ENCODE measurements at places on chromosomes 3 and 15.
A peak's percentile ranks its signal among the peaks of the same experiment; 100 is the strongest.

DNA sequence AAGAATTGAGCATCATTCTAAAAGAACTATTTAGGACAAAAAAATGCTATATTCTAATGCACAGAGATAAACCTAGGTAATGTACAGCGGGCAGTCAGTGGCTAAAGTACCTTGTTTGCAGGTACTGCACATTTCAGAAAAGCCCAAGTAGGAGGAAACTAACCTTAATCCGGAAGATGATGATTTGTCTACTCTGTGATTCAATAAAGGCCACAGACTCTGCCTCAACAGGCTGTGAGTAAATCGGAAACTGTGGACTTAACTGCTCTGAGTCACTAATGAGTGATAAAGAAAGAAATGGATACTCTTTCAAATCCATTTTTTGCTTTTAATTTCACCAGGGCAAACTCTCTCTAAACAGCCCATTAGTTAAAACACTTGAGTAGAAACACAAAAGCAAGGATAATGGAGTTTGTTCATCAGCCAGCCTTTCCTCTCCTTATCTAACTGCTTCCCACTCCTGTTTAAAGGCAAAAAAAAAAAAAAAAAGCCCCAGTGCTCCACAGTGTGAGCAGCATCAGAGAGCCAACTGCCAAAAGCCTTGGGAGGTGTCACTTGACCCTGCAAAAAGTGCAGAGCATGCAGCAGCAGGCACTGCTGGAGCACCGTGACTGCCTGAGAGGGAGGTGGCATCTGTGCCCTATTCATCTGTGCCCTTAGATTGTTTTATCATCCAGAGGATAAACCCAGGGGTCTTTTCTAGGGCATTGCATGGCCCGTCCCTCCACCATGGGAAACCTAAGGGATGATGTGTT, 187.7 kb downstream of the SATB1 start:
- DNase-seq, result no peak

- DNase-seq, result no peak
Observed at GRCh38 chr3:4045756-4046155, 246.5 kb downstream of the LRRN1 start.

DNA sequence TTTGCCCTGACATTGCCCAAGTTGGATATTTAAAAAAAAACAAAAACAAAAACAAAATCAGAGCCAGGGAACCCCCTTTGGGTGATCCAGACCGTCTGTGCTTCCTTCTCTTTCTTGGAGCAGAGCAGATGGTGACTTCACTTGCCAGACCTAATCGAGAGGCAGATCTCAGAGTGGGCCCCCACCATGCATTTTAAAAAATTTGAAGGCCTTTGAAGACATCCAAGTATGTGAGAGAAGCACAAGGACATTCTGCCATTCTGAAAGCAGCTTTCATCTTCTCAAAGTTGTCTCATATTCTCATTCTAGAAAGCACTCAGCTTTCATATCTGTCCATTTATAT, 93.3 kb downstream of the SV2B start:
- DNase-seq, result no peak

- no peak for DNase-seq
Observed at GRCh38 chr3:189766416-189766815, 135.2 kb downstream of the TP63 start.

- peak; percentile 30 for DNase-seq
Observed at GRCh38 chr3:52444860-52445793, at the start of gene SEMA3G. SEMA3G (minus strand) TSS chr3:52445103; CDS start chr3:52445027, 76 bp downstream.

- no peak for DNase-seq
Observed at GRCh38 chr15:95468820-95469219, 861.7 kb upstream of the NR2F2 start.

- no peak for DNase-seq
Observed at GRCh38 chr3:114528517-114528916, 234.7 kb downstream of the TIGIT start.

GRCh38 chr3:32340039-32340438, 51.6 kb upstream of the CMTM7 start:
- no peak for DNase-seq

GRCh38 chr3:119376758-119377157, 82.6 kb downstream of the ARHGAP31 start:
- DNase-seq, result no peak

DNA sequence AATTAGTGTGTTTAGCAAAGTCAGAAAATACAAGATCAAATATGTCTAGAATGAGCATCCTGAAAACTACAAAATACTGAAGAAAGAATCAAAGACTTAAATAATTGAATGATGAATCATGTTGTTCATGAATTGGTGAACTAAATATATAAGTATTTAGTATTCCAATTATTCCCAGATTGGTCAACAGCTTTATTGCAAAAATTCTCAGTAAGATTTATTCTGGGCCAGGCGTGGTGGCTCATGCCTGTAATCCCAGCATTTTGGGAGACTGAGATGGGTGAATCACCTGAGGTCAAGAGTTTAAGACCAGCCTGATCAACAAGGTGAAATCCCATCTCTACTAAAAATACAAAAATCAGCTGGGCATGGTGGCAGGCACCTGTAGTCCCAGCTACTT, 250.0 kb upstream of the NECTIN3 start:
- no peak for DNase-seq

DNA sequence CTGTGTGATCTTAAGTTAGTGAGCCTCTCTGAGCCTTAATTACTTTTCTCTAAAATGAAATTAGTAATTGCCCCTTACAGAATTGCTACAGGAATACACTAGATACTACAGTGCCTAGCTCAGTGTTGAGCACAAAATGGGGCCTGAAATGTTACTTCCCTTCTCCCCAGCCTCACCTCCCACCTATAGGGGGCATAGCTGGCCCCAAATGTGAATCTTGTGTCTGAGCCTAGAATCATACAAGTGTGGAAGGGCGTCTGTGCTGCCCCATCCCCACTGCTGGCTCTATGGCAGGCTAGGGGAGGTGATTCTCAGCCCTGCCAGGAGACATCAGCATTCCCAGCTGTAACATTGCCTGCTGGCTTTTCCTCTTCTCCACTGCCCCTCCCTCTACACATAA, 42.7 kb downstream of the IFT122 start:
- DNase-seq, result no peak

DNA sequence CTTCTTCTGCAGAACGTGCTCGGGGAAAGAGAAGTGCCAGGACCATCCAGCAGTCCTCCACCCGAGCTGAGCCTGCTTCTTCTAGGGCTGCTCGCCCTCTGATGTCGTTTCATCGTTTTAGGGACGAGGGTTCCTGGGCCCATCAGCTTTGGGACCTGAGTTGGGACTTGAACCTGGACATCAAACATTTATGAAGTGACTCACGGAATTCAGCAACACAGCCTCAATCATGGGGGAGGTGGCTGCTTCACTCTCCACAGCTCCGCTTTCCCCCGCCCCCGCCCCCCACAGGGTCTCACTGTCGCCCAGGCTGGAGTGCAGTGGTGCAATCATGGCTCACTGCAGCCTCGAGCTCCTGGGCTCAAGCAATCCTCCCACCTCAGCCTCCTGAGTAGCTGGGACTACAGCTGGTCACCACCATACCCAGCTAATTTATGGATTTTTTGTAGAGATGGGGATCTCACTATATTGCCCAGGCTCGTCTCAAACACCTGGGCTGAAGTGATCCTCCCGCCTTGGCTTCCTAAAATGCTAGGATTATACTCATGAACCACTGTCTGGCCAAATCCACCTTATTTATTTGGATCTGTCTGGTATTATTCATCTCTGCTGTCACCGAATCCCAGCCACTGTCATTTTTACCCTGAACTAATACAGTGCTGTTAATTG, 725 bp upstream of the SCAMP2 start:
- DNase-seq, result no peak

- DNase-seq, result no peak
Observed at GRCh38 chr3:45546716-45547701, 47.5 kb upstream of the LIMD1 start.

DNA sequence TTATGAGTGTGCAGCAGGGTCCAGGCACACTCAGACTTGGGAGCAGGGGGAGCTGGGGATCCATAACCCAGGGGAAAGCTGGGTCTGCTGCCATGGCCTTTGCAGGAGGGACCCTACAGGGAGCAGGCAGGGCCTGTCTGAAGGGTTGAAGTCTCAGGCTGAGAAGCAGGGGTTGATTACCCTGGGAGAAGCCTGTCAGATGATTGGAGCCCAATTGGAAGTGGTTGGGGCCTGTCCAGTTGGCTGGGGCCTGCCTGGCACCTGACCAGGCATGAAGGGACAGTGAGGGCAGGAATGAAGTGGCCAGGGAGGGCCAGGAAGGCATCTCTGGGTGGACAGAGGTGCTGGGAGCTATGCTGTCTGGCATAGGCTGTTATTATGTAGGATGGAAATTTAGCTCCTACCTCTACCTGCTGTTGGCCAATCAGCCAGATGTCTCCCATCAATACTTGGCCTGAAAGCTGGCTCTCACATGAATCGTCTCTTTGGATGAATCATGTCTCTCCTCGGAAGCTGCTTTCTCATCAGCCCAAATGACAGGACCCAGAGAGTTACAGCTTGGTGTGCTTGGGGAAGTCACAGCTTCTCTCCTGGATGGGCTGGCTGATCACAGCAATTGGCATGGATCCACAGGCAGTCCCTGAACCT, 27.4 kb upstream of the SLCO2A1 start:
- DNase-seq, result no peak

GRCh38 chr3:174949523-174949922, 90.4 kb downstream of the NAALADL2 start:
- DNase-seq, result no peak

GRCh38 chr3:37745076-37745475, 116.6 kb upstream of the CTDSPL start:
- DNase-seq, result no peak

DNA sequence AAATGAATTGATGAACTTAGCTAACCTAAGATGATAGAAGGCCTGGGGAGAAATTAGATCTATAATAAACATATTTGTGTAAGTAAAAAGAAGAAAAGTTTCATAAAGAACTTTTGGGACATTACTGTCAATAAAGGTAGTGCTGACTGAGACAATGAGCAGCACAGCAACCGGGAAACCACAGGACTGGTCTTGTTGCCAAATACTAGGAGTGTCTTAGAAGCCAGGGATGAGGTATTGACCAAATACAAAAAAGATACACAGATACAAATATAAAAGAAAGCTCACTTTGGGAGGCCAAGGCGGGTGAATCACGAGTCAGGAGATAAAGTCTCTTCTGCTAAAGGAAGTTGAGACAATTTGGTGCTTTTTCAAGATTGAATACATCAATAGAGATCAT, 362.4 kb upstream of the ZNF385D start:
- no peak for DNase-seq

GRCh38 chr3:44114142-44114541, 127.5 kb upstream of the TOPAZ1 start:
- peak; percentile 12 for DNase-seq

- no peak for DNase-seq
Observed at GRCh38 chr3:168709073-168709472, 613.3 kb upstream of the GOLIM4 start.

- DNase-seq, result no peak
Observed at GRCh38 chr3:31985831-31986230, 4.3 kb downstream of the ZNF860 start.

DNA sequence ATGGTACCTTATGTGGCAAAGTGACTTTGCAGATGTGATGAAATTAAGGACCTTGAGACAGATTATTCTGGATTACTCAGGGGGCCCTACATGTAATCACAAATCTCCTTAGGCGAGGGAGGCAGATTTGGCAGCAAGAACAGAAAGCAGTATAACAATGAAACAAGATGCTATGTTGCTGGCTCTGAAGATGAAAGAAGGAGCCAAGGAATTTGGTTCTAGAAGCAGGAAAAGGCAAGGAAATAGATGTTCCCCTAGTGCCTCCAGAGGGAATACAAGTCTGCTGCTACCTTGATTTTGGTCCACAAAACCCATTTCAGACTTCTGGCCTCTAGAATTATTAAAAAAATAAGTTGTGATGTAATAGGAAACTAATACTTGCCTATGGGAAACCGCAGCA, 64.5 kb downstream of the PIK3R4 start:
- no peak for DNase-seq

DNA sequence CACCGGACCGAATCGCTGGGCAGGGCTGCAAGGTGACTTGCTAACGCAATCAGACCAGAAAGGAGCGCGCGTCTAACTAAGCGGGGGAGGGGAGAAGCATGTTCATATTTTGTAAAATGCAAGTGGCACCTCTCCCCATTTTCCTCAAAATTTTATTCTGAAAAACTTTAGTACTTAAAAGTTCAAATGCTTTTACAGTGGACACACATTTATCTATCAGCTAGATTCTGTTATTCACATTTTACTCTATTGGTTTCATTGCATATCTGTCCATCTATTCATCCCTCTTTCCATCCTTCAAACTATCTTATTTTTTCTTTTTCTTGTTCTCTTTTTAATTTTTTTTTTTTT, 46.1 kb upstream of the KLHL25 start:
- no peak for DNase-seq

- DNase-seq, result no peak
Observed at GRCh38 chr3:31465999-31466398, 66.7 kb upstream of the STT3B start.

DNA sequence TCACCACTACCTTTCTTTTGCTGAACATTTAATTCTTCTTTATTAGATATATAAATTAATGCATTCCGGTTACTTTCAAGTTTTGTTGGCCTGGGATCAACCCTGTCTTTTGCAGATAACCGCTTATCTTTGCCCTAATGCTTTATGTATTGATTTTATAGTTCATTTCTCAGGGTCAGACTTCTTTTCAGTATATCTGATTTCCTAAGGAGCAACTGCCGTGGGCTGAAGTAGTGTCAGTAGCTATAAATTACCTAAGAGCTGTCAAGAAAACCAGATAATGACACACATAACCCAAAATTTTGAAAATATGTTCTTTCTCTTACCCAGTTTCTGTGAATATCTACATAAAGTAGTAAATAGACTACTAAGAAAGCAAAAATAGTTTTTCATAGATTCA, 38.0 kb downstream of the COL6A5 start:
- no peak for DNase-seq

DNA sequence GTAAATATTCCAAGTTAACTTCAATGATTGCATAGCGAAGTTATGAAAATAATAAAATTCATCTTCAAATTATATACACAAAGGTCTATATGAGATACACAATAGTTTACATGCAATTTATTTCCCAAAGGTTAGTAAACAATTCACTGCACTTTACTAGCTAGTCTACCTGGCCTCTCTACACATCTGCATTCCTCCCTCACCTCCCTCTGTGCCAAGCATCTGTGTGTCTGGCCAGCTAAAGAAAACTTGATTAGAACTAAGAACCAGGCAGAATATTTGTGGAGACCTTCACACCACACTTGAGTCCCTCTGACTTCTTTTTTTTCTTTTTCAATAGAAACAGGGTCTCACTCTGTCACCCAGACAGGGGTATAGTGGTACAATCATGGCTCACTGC, 61.4 kb downstream of the LRRFIP2 start:
- no peak for DNase-seq

- no peak for DNase-seq
Observed at GRCh38 chr3:39808467-39809180, 785 bp upstream of the MYRIP start.

GRCh38 chr15:92095693-92096092, 242.2 kb downstream of the SLCO3A1 start:
- DNase-seq, result no peak

GRCh38 chr3:16177962-16178627, 3.6 kb downstream of the GALNT15 start:
- DNase-seq, result peak; percentile 44
